ENCODE measurements at places on chromosomes 3 and 15.

DNA sequence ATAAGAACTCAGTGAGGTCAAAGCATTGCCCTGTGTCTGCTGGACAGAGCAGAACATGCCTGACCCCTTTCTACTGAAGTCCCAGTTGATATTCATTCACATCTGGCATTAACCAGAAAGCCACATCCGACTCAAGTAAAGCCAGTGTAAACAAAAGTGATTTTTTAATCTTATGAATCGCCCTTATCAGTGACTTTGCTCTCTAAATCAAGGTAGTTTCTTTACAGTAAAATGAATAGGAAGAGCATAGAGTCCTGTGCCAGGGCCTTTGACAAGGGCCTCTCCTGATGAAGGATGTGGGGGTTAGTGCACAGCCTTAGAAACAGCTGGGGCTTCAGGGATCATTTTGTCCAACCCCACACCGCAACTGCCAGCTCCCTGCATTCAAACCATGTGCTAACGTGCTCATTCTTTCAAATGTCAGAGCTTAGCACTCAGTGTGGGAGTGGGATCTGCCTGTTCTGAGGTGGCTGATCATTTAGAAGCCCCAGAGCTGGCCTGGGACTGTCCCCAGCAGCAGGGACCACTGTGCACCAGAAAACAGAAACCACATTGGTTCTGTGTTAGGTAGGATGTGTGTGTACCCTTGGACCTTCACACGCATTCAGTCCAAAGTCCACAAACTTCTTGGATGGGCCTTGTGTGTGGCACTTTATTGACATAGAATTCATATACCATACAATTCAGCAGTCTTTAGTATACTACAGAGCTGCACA lies 55.3 kb downstream of the CCR4 start:
- DNase-seq, result no peak

- DNase-seq, result no peak
Observed at GRCh38 chr3:37712918-37713817, 148.5 kb upstream of the CTDSPL start.

GRCh38 chr3:148840451-148840850 lies 12.8 kb downstream of the CPB1 start:
- DNase-seq, result peak; percentile 89

DNA sequence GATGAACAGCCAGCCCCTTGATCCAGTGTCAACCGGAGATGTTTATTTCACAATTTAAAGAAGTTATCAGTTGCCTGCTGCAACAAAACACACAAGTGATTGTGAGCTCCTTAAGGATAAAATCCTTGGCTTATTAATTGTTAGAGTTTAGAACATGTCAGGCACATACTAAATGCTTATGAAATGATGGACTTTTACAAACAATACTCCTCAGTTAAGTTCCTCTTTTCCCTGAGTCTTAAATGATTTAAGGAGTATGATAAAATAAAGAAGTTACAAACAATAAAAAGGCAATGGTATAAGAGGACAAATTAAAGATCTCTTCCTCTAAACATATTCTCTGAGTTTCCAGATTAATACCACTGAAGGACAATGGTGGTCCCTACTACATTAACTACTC lies 5.7 kb downstream of the GHSR start:
- DNase-seq, result no peak

- no peak for DNase-seq
Observed at GRCh38 chr3:127170814-127171213, 22.1 kb upstream of the PRR23E start.

- DNase-seq, result peak; percentile 88
Observed at GRCh38 chr15:55846116-55846707, 103.3 kb upstream of the PRTG start.

GRCh38 chr15:69604072-69604411 lies 151.4 kb downstream of the RPLP1 start:
- peak; percentile 16 for DNase-seq

GRCh38 chr3:159451482-159451881 lies 537.2 kb upstream of the IL12A start:
- DNase-seq, result no peak

DNA sequence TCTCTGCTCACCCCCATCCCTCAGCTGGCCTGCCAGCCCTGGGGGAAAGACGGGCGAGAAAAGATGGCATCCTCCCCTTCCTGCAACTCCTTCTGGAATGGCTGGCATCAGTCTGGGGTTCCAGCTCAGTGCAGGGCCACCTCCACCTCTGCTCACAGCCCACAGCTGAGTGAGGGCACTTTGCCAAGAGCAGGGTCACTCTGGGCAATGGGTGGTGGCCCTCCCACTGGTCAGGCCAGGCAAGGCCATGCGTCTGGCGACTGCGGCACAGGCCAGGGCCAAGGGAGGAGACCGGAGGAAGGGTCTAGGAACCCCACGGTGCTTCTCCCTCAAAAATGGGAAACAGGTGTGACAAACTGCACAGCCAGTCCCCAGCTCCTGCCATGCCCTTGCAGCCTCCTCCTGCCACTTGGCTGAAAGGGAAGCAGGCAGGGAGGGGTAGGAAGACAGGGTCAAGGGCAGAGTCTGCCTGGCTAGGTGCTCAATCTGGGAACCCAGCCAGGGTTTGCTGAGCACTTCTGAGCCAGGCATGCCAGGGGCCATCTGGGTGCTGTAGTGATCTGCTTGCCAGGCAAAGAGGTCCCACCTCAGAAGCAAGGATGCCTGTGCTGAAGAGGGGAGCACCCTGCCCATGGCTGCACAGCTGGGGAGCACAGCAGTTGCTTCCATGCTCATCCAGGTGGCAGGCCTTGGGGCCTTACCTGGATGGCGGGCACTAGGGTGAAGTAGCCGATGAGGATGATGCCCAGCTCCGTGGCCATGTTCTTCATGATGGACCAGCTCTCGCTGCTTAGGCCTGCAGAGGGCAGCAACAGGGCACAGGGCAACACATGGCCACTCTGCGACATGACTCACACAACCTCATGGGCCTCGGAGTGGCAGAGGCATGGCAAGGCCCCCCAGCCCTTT lies 41.2 kb downstream of the PTPN23 start:
- peak; percentile 80 for DNase-seq

DNA sequence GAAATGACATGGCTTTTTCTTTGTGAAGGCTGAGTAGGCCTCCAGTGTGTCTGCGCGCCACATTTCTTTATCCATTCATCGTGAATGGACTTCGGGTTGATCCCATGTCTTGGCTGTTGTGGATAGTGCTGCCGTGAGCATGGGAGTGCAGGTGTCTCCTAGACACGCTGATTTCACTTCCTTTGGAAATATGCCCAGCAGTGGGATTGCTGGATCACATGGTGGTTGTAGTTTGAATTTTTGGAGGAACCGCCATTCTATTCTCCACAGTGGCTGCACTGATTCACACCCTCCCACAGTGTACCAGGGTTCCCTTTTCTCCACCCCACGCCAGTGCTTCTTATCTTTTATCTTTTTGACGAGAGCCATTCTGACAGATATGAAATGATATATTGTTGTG lies 171.7 kb downstream of the NSMCE3 start:
- no peak for DNase-seq

DNA sequence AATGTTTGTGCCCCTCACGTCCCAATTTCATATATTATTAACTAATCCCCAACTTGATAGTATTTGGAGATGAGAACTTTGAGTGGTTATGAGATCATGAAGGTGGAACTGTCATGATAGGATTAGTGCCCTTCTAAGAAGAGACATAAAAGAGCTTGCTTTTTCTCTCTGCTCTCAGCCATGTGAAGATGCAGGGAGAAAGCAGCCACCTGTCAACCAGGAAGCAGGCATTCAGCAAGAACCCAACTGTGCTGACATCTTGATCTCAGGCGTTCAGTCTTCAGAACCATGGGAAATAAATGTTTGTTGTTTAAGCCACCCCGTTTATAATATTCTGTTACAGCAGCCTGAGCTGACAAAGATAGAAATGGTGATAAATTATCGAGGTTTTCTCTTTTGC lies 278.7 kb upstream of the KCNMB2 start:
- no peak for DNase-seq

DNA sequence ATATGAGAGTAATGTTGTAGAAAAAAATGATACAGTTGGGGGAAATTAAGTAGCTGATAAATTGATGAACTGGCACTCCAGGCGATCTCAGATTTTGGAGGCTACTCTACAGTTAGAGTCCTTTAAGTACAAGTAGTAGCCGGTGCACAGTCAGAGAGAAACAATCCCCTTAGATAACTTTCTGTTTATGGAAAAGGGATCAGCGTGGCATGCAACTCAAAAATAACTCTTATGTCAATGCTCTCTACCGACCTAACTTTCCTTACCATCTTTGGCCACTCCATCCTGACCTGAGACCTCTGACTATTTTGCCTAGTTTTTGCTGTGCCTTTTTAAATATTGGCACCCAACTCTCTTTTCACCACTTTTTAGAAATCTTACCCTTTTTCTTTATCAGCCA lies 299.6 kb downstream of the UNC13C start:
- no peak for DNase-seq

DNA sequence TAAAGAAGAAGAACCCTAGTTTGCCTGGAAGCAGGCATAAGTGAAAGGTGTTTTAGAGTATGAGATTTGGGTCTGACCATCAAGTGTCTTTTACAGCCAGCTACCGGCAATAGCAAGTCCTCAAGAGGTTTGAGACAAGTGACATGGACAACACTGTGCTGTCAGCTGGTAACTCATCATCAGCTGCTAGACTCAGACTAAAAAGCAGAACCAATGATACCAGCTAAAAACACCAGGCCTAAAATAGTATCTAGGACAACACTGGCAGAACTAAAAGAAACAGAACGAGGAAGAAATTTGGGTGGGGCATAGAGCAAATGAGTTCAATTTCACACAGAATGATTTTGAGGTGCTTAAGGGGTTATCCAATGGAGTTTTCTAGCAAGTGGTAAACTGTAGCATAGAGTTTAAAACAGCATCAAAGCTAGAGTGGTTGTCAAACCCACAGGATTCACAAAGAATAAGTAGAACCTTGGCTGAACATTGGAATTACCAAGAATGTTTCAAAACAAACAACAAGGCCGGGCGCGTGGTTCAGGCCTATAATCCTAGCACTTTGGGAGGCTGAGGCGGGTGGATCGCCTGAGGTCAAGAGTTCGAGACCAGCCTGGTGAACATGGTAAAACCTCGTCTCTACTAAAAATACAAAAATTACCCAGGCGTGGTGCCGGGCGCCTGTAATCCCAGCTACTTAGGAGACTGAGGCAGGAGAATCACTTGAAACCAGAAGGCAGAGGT lies 3.9 kb downstream of the CIAO2A start:
- peak; percentile 57 for DNase-seq

GRCh38 chr15:71291723-71292122 lies 176.5 kb downstream of the THSD4 start:
- DNase-seq, result no peak

GRCh38 chr3:161822291-161822690 lies 325.7 kb downstream of the OTOL1 start:
- DNase-seq, result no peak

DNA sequence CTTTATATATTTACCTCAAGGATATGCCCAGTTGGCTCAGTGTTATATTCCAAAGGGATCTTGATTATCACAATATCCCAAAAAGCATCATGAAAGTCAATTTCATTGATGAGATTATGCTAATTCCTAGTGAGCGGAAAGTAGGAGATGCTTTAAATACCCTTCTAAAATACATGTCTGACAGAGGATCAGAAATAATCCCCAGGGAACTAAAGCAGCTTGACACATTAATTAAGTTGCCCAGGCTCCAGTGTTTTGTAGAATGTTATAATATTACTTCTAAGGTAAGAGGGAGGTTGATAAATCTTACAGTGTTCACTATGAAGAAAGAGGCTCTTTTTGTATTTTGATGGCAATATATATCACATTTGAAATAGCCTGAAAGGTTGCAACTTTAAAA lies 767.5 kb upstream of the ROBO1 start:
- no peak for DNase-seq

- no peak for DNase-seq
Observed at GRCh38 chr3:196712514-196713413, 587 bp downstream of the PIGX start.

GRCh38 chr3:131553495-131554247 lies 50.9 kb upstream of the MRPL3 start:
- no peak for DNase-seq

GRCh38 chr3:193372783-193373182 lies 5.8 kb downstream of the ATP13A5 start:
- DNase-seq, result no peak

DNA sequence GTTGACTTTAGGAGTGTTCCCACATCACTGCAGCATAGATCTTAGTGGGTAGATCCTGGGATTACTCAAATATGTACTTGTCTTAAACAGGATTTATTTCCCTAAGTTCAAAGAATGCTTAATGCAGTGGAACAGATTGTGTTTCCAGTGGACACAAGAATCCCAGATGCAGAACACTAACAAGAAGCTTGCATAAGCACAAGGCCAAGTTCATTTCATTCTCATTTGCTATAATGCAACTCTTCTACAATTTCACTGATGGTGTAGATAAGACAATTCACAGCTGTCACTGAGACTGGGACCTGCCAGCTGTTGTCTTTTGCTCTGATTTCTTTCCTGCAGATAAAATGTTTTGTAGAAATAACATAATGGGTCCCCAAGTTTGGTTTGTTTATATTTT lies 225.6 kb downstream of the NFKBIZ start:
- DNase-seq, result no peak

DNA sequence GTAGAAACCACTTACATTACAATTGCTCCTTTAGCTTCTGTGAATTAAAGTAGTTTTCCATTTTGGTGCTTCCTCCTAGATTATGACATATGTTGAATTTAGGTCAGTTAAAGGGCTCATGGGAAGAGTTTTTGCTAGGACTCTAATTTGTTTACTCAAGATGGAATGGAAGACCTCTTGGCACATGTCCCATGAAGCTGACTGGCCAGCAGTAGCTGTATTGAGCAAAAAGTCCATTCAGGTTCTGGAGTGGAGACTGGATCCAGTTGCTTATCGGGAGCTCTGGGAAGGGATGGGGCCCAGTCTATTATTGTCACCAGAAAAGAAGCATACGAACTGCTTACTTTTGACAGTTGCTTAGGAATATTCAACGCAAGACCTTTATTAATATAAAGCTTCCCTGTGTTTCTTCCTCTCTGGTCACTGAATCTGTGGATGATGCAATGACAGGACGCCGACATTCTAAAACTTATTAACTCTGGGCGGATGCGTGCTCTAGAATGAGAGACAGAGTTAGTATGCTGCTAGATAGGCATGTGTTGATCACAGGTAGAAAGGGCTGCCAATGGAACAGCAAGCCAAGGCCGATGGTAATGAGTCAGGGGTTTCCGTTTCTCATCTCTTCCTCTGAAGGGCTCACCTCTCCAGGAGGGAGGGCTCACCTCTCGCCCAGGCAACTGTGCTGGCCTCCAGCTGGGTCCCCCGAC lies 155.8 kb downstream of the NR1D2 start:
- no peak for DNase-seq

- DNase-seq, result no peak
Observed at GRCh38 chr3:123090728-123091531, 24.1 kb downstream of the PDIA5 start.

DNA sequence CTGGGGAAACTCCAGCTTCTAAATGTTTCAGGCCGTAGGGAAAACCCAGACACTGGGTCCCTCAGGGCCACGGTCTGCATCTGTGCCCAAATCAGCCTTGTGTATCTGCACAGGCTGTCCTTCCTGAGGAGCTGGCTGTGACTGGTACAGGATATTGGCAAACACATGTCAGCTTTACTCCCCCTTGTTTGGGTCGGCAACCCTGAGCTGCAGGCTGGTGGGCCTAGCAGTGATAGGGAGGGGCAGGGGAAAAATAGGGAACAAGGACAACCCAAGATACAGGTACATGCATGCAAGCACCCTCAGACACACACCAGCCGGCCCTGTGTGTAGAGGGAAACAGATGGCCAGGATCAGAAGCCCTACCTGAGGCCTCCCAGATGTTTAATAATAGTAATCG lies 28.7 kb upstream of the HCN4 start:
- no peak for DNase-seq
